LHCN-M2 (cell line): ENCODE measurements at places on chromosomes 2 and 18. TPM values are rescaled to one million over a fixed set of nuclear protein-coding genes. Genes with fewer than 3 reads are reported as not detected.

The SULT1C4 gene
- not detected in 2 replicates for total RNA-seq

The GAL3ST2 gene
- not detected in 2 replicates for total RNA-seq

The GREB1 gene
- 0.38 and 0.57 TPM in 2 replicates for total RNA-seq

The POTEJ gene
- total RNA-seq, result not detected in 2 replicates

The FOXI3 gene
- total RNA-seq, result not detected in 2 replicates

The IWS1 gene
- 42.1 and 47.5 TPM in 2 replicates for total RNA-seq

The GPC1 gene
- 118 and 124 TPM in 2 replicates for total RNA-seq

The TRPM8 gene
- 0.80 and 0.90 TPM in 2 replicates for total RNA-seq

The CCL20 gene
- 1.3 and 2.3 TPM in 2 replicates for total RNA-seq

The GRB14 gene
- 0.34 and 0.77 TPM in 2 replicates for total RNA-seq

The SLC14A1 gene
- 0.06 and 0.34 TPM in 2 replicates for total RNA-seq

The MOGAT1 gene
- not detected in 2 replicates for total RNA-seq

The SP140 gene
- total RNA-seq, result 0.34 TPM in 1 of 2 replicates, not detected in the other

The SFT2D3 gene
- total RNA-seq, result 6.0 and 6.5 TPM in 2 replicates

The ARHGAP28 gene
- 6.2 and 15.5 TPM in 2 replicates for total RNA-seq
